ENCODE measurements at places on chromosomes 12 and 14. TPM values are rescaled to one million over a fixed set of nuclear protein-coding genes. Genes with fewer than 3 reads are reported as not detected.

The ZFHX2 gene
- 1.6 TPM for total RNA-seq

The KLRC2 gene
- 0.52 TPM for total RNA-seq

The ESPL1 gene
- total RNA-seq, result not detected

The SLC8A3 gene
- 0.66 TPM for total RNA-seq

The VPS33A gene
- 7.3 TPM for total RNA-seq

The SCYL2 gene
- 13.8 TPM for total RNA-seq

The CRIP1 gene
- total RNA-seq, result 2.6 TPM

The ATL1 gene
- total RNA-seq, result 0.33 TPM

The RASSF9 gene
- 4.4 TPM for total RNA-seq

The TCTN2 gene
- 9.9 TPM for total RNA-seq

The SLC2A14 gene
- total RNA-seq, result 8.6 TPM

The AICDA gene
- not detected for total RNA-seq

The RBP5 gene
- total RNA-seq, result 1.3 TPM

The CPM gene
- total RNA-seq, result 35.0 TPM

Measured in body of pancreas (tissue), 4 donors.